ENCODE measurements at places on chromosomes 4 and X. TPM values are rescaled to one million over a fixed set of nuclear protein-coding genes. Genes with fewer than 3 reads are reported as not detected.

DNA sequence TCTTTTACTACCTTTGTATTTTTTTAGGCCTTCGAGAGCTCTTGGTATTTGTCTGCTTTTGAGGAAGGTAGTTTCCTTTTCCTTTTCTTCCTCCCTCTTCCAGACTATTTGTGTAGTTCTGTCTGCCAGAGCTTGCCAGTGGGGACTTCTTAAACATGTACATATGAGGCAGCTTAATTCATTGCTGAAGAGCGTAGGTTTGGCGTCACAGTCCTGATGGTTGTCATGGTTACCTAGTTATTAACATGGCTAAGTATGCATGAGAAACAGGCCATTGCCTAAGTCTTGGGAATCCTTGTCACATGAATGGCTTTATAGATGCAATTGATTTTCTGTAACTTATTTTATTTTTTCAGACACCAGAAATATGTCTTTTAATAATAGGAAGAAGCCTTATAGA is 48.5 kb upstream of the ARMCX2 start:
- H3K4me1 ChIP-seq: no peaks in the 10 kb centered on the region
- H3K36me3 ChIP-seq: no peaks in the 10 kb centered on the region
- no peak overlapping the region for H3K27ac ChIP-seq
- DNase-seq: no peak
- H3K27me3 ChIP-seq: no peaks in the 10 kb centered on the region
- no peak overlapping the region for H3K4me3 ChIP-seq

DNA sequence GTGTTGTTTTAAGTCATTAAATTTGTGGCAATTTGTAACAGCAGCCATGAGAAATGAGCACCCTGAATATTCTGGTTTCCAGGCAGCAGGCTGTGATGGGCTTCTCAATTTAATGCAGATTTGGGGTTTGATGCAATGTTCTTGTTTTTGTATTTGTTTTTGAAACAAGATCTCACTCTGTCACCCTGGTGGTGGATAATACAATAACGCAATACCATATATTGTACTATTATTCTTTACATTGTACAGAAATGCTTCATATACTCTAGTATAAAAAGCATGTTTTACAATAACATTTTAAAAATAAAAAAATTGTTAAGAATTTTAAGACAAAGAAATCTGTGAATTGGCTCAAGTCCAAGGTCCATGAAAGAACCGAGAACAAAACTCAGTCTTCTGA is 129.1 kb downstream of the USP46 start:
- H3K36me3 ChIP-seq: no peaks in the 10 kb centered on the region
- no peak overlapping the region for H3K4me3 ChIP-seq
- H3K27ac ChIP-seq: no peak overlapping the region
- DNase-seq: no peak
- H3K27me3 ChIP-seq: no peaks in the 10 kb centered on the region

GRCh38 chr4:113141901-113142346 is 92.5 kb downstream of the ANK2 start:
- H3K4me1 ChIP-seq: peaks cover 4% of the 10 kb centered on the region
- no peak overlapping the region for H3K4me3 ChIP-seq
- H3K27ac ChIP-seq: no peak overlapping the region
- H3K27me3 ChIP-seq: no peaks in the 10 kb centered on the region

DNA sequence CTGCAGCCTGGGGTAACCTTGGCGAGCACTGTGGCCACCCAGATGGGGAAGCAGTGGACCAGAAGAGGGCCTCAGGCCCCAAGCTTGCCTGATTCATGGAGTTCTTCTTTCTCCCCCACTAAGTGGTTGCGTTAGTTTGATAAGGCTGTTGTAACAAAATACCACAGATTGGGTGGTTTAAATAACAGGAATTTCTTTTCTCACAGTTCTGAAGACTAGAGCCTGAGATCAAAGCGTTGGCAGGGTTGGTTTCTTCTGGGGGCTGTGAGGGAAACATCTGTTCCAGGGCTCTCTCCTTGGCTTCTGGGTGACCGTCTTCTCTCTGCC is 105.7 kb upstream of the GATB start:
- no peak for DNase-seq
- H3K4me1 ChIP-seq: no peaks in the 10 kb centered on the region
- no peaks in the 10 kb centered on the region for H3K36me3 ChIP-seq

Gene ARSJ
- total RNA-seq: 8.8 TPM

Gene PLXNB3
- 12.3 TPM for total RNA-seq

Gene ARAP2
- total RNA-seq: 21.3 TPM

Gene FAM9B
- not detected for total RNA-seq

All from breast epithelium (tissue), 4 donors.